ENCODE measurements at places on chromosomes 1 and 21.

DNA sequence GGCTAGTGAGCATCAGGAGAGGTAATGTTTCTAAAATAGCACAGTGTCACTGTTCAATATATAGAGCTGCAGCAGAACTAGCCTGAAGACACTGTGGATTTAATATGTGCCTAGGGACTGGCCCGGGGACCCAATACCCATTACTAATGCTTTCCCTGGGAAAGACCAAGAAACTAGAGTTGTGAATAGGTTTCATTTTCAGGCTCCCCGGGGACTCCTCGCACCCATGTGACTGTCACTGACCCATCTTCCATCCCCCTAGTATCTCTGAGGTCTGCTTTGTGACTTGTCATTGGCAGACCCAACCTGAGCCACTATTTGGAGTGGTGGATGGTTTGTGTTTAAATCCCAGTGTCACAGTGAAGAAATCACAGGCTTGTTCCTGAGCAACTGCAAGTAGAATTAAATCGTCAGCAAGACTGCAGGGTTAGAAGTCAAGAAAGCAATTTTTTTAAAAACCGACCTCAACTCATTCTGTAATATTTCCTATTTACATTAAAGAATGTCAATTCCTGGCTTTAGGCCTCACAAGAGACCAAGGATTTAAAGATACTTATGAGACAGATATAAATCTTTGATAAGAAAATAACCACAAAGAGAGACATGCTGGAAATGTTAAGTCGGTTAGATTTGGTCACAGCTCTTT lies 130.0 kb upstream of the TNR start:
- no peak for DNase-seq

DNA sequence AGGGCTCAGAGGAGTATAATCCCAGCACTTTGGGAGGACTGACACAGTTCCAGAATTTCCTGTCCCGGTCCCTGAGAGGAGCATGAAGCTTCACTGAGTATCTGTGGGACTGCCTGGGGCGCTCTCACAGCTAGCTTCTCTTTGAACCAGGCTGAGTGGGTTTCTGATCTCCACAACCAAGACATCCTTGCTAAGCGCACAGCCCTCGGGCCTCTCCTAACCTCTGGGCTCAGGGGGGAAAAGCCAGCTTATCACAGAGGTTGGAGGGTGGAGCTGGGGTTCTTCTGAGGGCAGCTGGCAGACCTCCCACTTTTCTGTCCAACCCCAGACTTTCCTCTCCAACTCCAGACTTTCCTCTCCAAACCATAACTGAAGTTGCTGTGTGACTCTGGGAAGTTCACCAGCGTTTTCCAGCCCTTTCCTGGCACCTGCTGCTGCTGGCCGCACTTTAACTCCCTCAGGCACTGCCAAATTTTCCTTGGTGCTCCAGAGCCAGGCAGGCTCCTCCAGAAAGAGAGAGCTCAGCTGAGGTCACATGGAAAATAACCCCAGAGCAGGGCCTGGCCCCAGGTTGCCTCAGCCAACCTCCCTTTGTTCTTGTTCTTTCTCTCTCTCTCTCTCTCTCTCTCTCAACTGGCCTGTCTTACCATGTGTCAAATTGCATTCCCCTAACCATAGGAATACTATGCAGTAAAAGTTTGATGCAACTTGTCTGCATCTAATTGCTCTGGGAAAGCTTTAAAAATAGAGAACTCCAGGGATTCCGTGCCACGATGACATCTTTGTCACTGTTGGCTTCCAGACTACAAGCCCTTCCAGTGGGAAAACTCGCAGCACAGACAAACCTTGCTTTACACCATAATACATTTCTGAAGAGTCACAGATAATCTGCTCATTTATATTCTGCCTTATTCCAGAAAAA lies 49.5 kb downstream of the OLFML2B start:
- DNase-seq: no peak

DNA sequence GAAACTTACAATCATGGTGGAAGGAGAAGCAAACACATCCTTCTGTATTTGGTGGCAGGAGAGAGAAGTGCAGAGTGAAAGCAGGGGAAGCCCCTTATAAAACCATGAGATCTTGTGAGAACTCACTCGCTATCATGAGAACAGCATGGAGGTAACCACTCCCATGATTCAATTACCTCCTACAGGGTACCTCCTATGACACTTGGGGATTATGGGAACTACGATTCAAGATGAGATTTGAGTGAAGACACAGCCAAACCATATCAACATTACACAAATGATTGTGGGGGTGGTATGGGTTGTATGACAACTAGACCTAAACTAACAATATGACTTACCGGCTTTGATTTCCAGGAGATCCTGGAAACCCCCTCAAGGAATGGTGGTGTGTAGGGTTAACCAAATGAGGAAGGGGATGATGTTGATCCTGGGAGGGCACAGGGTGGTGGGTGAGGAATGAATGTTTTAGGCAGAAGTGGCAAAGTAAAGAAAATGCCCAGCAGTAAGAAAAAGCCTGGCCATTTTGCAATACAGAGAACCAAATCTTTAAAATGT lies 80.5 kb downstream of the FGGY start:
- DNase-seq: no peak

GRCh38 chr1:3120140-3120539 lies 51.1 kb downstream of the PRDM16 start:
- DNase-seq: no peak

GRCh38 chr1:239293350-239294110 lies 92.8 kb upstream of the CHRM3 start:
- no peak for DNase-seq

DNA sequence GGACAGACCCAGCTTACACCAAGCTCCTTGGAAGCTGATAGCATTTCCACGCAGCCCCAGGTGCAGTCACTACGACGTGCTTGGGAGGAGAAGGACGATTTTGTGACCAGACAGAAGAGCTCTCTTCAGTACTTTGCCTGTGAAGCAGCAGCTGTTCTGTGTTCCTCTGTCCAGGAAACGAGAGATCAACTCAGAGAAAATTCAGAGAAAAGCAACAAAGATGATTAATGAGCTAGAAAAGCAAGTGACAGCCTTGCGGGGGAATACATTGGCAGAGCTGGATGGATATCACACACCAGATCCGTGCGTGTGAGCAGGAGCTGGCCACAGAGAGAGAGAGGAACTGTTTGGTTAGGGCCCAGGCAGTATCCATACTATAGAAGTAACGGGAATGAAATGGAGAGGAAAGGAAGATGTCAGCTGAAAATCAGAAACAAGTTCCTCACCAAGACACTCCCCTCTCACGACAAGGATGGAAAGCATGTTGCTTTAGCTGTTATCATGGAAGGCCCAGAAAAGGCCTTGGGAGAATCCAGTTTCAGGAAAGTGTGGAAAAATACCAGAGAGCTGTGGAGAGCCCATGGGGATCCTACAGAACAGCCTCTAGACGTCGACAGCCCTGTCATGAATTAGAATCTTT lies 106.2 kb downstream of the TOMM20 start:
- peak; percentile 69 for DNase-seq

DNA sequence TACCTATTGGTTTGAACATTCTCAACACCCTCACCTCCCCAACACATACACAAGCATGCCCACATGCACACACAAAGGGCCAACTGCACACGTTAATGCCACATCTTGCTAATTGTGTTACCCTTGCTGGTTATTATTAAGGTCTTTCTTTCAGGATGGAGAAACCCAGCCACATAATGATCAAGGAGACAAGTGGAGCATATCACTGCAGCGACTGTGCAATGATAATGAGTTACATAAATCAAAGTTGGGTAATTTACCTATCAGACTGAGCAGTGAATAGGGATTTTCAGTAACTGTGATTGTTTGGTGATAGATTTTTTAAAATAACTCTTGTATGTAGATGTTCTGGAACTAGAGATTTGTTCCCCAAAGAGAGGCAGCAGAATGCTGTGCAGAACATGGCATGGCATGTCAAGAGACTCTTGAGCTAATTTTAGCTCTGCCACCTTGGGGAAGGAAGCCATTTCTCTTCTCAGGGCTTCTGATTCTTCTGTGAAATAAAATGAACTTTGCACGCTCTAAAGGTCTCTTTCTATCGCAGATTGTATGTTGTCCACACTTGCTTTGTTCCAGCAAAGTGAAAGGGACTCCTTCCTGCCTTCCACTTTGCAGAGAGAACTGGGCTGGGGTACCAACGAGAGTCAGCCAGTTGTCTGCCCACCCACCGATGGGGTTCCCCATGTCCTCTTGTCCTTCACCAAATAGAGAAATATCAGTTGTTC lies 126.0 kb upstream of the CAMK1G start:
- no peak for DNase-seq

GRCh38 chr1:212792396-212792908 lies 758 bp downstream of the TATDN3 start:
- no peak for DNase-seq

Measured in suppressor macrophage (primary cell).